ENCODE measurements at places on chromosomes 7 and 10.

DNA sequence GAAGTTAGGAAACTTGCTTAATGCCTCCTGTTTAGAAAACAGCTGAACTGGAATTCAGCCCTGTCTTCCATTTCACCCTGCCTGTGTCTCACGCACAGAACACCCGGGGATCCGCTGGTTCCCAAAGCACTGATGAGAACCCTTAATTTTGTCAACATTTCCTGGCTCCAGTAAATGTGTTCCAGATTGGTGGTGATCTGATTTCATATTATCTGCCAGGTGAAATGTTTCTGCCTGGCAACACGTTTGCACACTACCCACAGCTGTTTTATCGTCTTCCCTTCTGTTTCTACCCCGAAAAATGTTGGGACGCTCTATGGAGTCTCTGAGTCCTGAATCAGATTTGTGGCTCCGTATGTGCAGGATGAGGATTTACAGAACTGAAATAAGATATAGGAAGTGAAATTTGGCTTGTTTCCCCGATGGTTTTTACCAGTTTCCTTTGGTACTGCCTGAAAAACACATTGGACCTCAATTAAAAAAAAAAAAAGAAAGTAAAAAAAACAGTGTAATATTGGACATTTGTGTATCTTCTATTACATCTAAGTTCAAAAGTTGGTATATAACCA lies 29.0 kb downstream of the MRC1 start:
- H3K4me1 ChIP-seq = peaks cover 13% of the 10 kb centered on the region
- H3K27ac ChIP-seq = peak overlapping the region; percentile 59
- peaks cover 22% of the 10 kb centered on the region for H3K36me3 ChIP-seq
- peaks cover 12% of the 10 kb centered on the region for H3K27me3 ChIP-seq
- no peak overlapping the region for H3K4me3 ChIP-seq
- no peak for DNase-seq

DNA sequence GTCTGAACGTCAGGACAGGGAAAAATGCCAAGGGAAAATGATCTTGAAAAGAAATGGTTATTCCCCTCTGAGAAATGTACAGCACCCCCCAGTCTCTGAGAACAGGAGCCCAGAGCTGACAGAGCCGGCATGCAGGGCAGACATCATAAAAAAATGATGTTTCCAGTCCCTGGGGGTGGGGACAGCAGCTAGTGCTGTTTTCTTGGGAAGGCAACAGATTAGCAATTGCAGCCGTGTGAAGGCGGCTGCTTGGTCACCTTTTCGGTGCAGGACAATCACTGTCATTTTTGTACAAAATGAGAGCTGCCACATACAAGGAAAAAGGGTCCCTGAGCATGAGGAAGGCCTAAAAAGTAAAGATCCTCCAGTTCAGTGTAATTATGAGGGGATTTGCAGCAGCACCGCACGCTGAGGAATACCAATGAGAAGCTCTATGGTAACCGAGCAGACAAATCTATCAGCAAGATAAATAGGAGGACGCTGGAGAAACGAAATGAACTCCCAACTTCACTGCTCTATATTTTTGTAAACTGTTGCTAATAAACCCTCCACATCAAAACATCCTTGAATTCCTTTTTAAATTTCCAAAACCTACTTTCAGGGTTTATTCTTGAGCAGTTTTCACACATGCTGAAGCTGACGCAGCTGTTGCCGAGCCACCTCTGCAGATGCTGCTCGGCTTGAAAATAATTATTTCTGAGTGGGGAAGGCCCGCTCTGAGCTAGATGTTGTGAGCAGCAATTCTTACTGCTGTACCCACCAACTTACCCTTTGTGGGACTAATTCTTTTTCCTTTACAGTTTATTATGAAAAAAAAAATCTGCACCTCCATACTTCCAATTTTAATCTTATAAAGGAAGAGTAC lies 98.2 kb upstream of the NEBL start:
- DNase-seq = no peak
- no peaks in the 10 kb centered on the region for H3K4me1 ChIP-seq

DNA sequence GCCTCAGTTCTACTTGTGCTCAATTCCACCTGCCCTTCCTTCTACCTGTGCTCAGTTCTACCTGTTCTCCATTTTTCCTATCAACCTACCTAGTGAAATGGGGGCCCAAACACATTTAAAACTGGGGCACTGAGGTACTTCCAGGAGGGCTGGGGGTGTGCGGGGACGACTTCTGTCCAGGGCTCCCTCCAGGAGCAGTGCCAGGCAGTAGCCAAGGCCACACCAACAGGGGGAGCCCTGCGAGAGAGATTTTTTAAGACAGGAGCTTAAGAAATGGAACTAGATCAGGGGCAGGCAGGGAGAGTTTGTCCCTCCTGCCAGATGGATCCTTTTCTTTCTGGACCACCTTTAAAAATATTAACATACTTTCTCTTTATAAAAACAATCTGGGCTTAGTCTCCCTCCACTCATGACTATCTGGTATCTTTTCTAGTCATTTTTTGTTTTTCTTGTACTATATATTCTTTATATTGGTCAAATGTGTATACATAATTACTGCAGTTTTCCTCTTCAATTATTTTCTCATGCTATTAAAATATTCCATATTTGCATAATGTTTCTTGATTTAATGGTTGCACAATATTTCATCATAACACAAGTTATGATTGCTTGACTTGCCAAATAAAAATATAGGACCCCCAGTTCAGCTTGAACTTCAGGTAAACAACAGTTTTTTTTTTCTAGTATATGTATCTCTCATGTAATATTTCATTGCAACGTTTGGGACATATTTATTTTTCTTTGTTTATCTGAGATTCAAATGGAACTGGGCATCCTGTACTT lies 47.3 kb upstream of the INSYN2A start:
- DNase-seq = no peak
- H3K27ac ChIP-seq = no peak overlapping the region
- H3K27me3 ChIP-seq = no peaks in the 10 kb centered on the region

GRCh38 chr10:3911241-3911640 lies 126.2 kb upstream of the KLF6 start:
- peak overlapping the region; percentile 82 for H3K27ac ChIP-seq
- H3K36me3 ChIP-seq = no peaks in the 10 kb centered on the region
- H3K4me1 ChIP-seq = peaks cover 7% of the 10 kb centered on the region

DNA sequence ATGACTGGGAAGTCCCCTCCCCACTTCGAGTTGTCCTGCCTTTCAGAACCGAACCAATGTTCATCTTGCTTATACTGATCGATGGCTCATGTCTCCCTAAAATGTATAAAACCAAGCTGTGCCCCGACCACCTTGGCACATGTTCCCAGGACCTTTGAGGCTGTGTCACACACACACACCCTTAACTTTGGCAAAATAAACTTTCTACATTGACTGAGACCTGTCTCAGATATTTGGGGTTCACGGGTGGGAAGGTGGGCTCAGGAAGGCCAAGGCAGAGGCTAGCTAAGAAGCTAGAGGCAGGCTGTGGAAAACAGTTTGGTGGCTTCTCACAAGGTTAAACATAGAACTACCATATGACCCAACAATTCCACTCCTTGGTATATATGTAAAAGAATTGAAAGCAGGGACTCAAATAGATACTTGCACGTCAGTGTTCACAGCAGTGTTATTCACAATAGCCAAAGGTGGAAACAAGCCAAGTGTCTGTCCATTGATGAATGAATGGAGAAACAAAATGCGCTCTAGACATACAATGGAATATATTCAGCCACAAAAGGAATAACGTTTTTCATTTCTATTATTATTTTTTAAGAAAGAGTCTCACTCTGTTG lies 15.4 kb downstream of the PRF1 start:
- H3K27me3 ChIP-seq = no peaks in the 10 kb centered on the region
- H3K27ac ChIP-seq = no peak overlapping the region
- H3K36me3 ChIP-seq = no peaks in the 10 kb centered on the region
- no peak for DNase-seq

GRCh38 chr10:79336276-79336675 lies 11.0 kb upstream of the PPIF start:
- no peak overlapping the region for H3K27ac ChIP-seq
- H3K4me1 ChIP-seq = no peaks in the 10 kb centered on the region
- no peaks in the 10 kb centered on the region for H3K36me3 ChIP-seq
- no peaks in the 10 kb centered on the region for H3K27me3 ChIP-seq

- H3K36me3 ChIP-seq = no peaks in the 10 kb centered on the region
- no peaks in the 10 kb centered on the region for H3K4me1 ChIP-seq
- H3K27me3 ChIP-seq = no peaks in the 10 kb centered on the region
- H3K4me3 ChIP-seq = no peak overlapping the region
Observed at GRCh38 chr7:107828540-107828939, 25.5 kb upstream of the SLC26A3 start.

DNA sequence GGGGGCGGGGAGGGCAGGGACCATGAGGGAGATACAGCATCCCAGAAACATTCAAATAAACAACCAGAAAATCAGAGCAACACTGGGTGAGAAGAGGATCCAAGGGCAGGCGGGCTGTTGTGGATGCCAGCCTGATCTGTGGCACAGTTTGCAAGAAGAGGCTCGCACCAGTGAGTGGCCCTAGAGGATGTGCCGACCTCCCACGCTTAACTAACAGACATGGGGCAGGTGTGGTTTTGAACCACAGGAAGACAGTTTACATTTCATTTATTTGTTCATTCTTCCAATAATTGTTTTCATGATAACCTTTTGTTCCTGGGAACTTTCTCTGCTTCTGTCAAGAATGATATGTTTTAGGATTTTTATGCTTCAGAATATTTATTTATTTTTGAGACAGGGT lies 115.6 kb downstream of the ZNF248 start:
- H3K27me3 ChIP-seq = no peaks in the 10 kb centered on the region
- DNase-seq = no peak
- no peak overlapping the region for H3K4me3 ChIP-seq
- H3K4me1 ChIP-seq = no peaks in the 10 kb centered on the region

DNA sequence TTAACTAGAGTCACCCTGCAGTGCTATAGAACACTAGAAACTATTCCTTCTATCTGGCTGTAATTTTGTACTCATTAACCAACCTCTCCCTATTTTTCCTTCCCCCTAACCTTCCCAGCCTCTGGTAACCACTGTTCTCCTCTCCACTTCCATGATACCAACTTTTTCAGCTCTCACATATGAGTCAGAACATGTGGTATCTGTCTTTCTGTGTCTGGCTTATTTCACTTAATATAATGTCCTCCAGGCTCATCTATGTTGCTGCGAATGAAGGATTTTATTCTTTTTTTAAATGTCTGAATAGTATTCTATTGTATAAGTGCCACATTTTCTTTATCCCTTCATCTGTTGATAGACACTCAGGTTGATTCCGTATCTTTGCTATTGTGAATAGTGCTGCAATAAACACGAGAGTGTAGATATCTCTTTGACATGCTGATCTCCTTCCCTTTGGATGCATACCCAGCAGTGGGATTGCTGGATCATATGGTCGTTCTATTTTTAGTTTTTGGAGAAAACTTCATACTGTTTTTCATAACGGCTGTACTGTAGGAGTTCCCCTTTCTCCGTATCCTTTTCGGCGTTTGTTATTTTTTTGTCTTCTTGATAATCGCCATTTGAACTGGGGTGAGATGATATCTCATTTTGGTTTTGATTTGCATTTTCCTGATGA lies 101.4 kb downstream of the FAM107B start:
- H3K27ac ChIP-seq = no peak overlapping the region
- no peak for DNase-seq
- H3K4me1 ChIP-seq = no peaks in the 10 kb centered on the region
- no peaks in the 10 kb centered on the region for H3K36me3 ChIP-seq

GRCh38 chr7:78350391-78350790 lies 551.8 kb downstream of the PHTF2 start:
- H3K36me3 ChIP-seq = peaks cover 2% of the 10 kb centered on the region
- no peak overlapping the region for H3K4me3 ChIP-seq

- no peaks in the 10 kb centered on the region for H3K27me3 ChIP-seq
- H3K27ac ChIP-seq = no peak overlapping the region
- no peak overlapping the region for H3K4me3 ChIP-seq
- no peak for DNase-seq
Observed at GRCh38 chr10:25808372-25808771, 125.7 kb upstream of the MYO3A start.
